ENCODE measurements at places on chromosomes 3 and 15.

GRCh38 chr3:132628157-132628556 lies 31.1 kb downstream of the ACKR4 start:
- no peak for DNase-seq

DNA sequence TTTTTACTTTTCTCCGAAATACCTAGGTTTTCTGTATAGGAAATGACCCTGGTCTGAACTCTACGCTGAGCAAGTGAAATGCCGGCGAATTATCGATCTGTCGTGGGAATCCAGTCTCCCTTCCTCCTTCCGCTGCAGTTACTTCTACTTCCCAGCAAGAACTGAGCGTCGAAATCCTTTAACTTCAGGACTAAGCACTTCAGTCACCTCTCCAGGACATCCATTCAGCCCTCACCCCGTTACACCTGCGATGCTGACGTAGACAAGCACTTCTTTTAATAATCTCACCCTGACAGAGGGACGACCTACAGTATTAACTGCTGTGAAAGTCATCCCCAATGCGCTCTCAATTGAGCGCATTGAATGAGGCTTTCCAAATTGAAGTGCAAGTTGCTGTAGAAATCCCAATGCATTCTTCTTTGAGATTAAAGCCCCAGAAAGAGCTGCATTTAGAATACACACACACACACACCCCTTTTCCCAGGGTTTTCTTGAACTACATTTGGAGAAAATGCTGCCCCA lies 1.3 kb downstream of the TOP2B start:
- no peak for DNase-seq

DNA sequence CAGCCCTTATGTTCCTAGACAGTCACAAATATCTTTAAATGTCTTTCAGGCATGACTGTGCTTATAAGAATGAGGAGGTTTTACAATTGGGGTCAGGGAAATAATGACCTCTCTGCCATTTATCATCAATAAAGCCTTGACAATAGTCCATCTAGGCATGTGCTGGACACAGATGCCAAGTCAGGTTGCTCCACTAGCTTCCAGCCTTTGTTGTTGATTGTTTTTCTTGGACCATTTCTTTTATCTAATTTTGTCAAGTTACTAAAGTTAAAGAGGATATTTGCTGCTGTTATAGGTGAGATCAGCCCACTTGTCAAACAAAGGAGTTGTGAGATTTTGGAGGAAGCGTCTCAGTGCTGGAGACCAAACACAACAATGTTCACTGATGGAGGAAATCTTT lies 628.0 kb downstream of the ROBO2 start:
- DNase-seq, result no peak

- no peak for DNase-seq
Observed at GRCh38 chr3:186236357-186237020, 125.5 kb downstream of the DGKG start.

DNA sequence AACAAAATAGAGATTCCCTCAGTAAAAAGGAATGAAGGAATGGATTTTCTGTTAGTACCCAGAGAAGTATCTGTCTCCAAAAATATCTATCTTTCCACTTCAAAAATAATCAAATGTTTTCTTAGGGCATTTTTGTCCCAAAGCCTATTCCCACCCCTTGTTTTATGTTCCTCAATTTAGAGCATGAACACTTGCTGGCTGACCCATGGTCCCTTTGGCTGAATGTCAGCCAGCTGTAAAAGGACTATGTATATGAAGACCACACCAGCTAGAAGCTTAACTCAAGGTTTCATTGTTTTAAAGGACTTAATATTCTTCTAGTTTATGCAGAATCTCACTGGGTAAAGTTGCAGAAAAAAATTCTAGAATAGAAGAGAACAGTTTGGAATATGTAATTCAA lies 931.2 kb downstream of the MCTP2 start:
- DNase-seq, result no peak

DNA sequence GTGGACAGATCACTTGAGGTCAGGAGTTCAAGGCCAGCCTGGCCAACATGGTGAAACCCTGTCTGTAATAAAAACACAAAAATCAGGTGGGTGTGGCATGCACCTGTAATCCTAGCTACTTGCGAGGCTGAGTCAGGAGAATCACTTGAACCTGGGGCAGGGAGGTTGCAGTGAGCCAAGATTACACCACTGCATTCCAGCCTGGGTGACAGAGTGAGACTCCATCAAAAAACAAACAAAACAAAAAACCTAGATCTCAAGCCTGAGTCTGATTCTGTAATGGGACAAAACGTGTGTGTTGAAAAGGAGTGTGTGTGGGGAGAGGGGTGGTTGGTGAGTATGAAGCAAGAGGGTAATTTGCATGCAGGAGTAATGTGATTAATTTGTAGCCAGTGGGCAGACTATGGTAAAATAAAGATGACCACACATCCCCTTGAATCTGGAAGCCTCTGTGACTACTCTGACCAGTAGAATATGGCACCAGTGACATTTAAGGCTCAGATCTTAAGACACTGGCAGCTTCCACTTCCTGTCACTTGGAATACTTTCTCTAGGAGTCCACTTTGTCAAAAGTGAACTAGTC lies 18.4 kb upstream of the OPA1 start:
- no peak for DNase-seq

Data from iPS DF 19.7 (cell line).